Stimulated activated CD8-positive, alpha-beta memory T cell treated with anti-CD3 and anti-CD28 coated beads, Interleukin-15, amount 100 ng/mL, for 24 hours (primary cell): ENCODE measurements at places on chromosomes 3 and 15.

DNA sequence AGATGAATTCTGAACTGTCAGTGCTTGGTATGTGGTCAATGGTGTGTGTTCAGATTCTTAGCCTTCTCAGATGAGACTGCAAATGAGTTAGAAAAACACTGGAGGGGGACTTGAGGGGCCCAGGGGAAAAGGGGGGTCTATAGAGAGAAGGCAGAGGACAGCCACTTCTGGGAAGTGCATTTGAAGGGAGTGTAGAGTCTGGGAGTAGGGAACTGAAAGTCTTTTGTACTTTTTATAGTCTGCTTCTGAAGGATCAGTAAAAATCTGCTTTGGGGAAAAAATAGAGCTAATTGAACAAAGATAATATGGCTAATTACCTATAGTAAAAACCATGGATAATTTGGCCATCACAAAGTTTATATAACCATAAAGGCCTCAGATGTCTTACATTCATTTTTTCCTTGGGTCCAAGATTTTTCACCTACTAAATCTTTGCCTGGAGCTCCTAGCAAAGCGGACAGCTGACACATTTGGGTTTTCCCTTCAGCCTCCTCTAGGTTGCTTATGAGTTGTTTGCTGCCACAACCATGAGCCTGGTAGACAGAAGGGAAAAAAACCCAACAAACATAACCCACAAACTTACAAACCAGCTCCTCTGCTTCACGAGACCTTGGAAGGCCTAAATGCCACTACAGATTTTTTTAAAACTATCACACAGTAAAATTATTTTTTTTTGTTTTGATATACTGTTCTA, 48.8 kb downstream of the CD86 start:
- no peak for DNase-seq

GRCh38 chr3:113057117-113057516, 66.3 kb downstream of the GTPBP8 start:
- DNase-seq, result no peak

DNA sequence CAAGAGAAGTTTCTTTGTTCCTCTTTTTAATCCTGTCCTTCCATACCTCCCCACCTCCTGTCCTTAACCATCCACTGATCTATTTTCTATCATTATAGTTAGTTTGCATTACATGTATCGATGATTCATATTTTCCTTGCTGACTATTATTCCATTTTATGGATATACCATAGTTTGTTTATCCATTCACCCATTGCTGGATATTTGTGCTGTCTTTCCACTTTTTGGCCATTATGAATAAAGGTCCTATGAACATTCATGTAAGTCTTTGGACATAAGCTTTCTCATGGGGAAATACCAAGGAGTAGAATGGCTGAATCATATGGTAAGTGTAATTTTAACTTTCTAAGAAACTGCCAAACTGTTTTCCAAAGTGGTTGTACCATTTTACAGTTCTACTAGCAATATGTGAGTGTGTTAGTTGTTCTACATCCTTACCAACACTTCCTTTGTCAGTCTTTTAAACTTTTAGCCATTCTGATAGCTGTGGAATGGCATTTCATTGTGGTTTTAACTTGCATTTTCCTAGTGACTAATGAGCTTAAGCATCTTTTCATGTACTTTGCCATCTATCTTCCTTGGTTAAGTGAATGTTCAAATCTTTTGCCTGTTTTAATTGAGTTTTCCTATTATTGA, 11.7 kb downstream of the ATP6V1A start:
- DNase-seq, result no peak

GRCh38 chr3:121491683-121492320, 54.0 kb downstream of the POLQ start:
- no peak for DNase-seq

DNA sequence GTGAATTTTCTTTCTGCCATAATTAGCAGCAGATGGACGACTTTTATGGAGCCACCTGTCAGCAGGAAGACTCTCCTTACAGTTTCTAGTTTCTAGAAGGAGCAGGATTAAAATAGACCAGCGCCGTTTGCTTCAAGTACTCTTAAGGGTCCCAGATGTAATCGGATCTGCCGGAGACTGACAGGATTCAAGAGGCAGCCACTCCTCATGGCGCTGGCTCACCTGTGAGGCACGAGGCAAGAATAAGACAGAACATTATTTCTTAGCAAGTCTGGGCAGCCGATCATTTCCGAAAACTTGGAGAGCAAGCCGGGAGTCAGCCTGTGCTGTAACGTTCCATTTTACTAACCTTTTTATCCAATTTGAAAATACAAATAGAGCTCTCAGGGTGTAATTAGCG, 410.4 kb upstream of the RORA start:
- DNase-seq, result no peak

- no peak for DNase-seq
These were observed 32.2 kb upstream of the TAMM41 start for GRCh38 chr3:11878837-11879236.

DNA sequence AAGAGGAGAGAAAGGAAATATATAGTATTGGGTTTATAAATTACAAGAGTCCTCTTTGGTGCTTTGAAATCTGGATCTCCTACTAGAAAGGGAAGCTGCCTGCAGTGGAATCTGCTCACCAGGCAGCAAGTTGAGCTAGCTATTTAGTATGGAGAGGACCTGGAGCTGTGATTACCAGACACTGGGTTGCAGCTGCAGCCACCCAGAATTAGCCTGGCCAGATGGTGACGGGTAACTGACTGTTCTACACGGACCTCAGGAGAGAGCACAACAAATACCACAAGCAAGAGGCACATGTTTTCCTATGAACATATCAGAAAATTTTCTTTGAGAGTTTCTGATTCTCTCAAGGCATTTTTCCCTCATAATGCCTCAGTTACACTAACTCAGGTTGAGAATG, 46.5 kb downstream of the SYNPR start:
- DNase-seq, result no peak

DNA sequence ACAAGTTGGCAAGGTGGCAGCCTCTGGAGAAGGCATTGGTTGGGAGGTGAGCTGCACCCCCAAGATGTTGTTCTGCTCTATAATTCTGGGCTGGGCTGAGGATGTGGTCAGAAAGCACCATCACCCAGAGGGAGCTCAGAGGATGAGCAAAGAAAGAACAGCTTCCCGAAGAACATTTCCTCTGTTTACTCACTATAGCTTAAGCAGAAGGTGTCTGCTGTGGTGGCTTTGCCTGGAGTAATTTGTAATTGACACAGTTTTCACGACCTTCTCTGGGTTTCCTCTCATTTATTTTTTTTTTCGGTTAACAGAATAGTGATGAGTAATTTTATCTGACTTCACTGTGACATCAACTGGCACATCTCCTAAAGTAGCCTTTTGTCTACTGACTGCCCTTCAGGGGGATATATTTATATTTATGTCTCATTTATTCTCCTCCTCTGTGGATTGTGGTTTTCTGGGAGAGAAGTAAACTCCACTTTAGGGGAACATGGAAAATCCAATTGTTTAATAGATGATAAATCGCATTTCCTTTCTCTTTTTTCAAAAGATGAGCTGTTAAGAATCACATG, 49.5 kb upstream of the ABHD17C start:
- no peak for DNase-seq

- no peak for DNase-seq
These were observed 630 bp downstream of the CACNA2D2 start for GRCh38 chr3:50502584-50503423.
